ENCODE measurements at places on chromosomes 7 and 10.

- DNase-seq = peak; percentile 69
These were observed 53.2 kb upstream of the ZNF33B start for GRCh38 chr10:42691361-42692120.

- DNase-seq = no peak
These were observed 259.1 kb upstream of the KLF6 start for GRCh38 chr10:4043897-4044665.

GRCh38 chr7:70189776-70190175 lies 591.5 kb downstream of the AUTS2 start:
- no peak for DNase-seq

DNA sequence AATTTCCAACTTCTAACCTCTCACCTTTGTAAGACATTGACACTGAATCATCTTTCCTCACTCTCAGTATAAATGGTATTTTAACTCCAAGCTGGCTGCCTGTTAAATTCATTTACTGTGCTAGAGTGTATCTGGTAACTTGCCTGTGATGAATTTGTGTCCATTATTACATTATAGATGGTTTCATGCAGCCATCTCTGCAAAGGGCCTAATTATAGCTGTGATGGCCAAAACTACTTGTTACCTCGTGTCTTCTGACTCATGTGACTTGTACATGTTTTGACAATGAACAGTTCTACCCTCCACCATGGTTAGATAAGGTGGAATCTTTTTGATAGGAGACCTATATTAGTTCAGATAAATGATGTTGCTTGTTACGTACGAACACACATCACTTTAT lies 392.0 kb downstream of the PAXIP1 start:
- no peak for DNase-seq

- no peak for DNase-seq
These were observed 156.3 kb downstream of the EMX2 start for GRCh38 chr10:117698809-117699208.

DNA sequence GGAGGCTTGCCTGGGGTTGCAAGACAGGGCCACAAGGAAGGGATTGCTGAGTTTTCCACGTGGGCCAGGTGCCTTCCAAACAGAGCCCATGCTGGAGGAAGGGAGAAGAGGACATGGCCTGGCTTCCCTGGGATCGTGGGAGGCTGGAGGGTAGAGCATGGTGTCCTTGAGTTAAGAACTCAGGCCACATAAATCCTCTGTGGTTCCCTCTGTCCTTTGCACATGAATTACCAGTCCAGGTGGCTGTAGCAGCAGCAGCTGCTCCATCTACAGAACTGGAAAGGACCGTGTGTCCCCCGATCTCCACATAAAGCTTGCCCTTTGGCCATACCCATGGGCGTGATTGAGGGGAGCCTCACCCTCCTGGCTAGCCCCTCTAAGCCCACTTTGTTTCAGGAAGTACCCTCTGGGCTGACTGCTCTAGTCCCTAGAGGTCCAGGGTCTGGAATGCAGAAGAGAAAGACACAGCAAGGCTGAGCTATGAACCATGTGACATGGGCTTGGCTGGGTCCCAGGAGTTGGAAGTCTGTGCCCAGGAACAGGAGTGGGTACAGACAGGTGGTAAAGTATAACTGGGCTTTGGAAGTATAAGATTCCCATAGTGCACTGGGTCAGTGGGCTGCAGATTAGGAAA lies 84.9 kb downstream of the C10orf105 start:
- no peak for DNase-seq

- no peak for DNase-seq
These were observed 1.5 kb upstream of the FMC1 start for GRCh38 chr7:139339698-139340036.

All from COLO829 (cell line).